ENCODE measurements at places on chromosomes 4 and X.

GRCh38 chrX:40143001-40143400, 45.2 kb upstream of the BCOR start:
- no peak for DNase-seq

DNA sequence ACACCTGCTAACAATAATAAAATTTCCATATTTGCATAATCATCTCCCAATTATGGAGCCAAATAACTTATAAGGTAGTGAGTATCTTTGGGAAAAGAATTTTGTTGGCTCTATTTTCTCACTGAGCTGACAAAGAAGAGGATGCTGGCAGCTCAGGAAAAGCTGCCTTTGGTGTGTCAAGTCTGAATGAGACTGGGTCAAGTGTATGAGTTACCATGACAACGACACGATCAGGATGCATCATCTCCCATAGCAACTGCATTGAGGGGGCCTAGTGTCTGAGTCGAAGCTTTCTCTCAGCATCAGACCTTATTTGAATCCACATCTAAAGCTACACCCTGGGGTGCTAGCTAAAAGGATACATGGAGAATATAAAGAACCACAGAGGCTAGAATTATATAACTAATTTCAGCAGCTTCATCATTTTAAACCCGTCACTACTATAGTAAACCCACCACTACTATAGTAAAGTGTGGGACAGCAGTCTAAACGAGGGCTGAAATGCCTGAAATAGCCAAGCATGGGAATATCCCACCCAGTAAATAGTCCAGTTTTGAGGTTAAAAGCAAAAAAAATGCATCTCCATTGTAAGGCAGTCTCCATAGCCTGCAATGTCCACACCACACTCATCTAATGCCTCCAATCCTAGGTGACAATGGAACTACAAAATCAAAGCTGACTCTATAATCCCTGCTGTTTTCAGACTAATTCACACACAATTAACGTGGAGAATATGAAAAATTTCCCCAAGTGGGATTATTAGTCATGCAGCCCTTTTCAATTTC, 16.0 kb downstream of the GSPT2 start:
- no peak for DNase-seq

DNA sequence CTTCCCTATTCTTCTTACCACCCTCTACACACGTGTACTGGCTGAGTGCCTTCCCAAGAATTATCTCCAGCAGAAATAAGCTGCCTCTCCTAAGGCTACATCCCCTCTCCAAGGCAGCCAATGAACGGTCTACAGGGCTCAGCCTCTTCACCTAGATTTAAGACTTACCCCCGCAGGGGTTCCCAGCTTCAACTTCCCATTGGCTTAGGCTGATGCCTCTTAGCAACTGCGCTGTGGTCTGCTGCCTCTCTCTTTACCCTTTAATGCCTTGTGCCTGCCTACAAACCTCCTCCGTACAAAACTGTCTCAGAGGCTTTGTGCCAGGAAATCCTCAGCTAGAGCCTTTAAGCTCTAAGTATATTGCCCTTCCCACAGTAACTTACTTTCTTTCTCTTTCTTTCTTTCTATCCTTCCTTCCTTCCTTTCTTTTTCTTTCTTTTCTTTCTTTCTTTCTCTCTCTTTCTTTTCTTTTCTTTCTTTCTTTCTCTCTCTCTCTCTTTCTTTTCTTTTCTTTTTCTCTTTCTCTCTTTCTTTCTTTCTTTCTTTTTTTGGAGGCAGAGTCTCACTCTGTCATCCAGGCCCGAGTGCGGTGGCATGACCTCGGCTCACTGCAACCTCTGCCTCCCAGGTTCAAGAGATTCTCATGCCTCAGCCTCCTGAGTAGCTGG, 15.1 kb upstream of the PIGA start:
- no peak for DNase-seq

- DNase-seq: no peak
These were observed 81.8 kb upstream of the NDP start for GRCh38 chrX:44054863-44055601.

GRCh38 chr4:46894826-46895225, 14.2 kb downstream of the COX7B2 start:
- DNase-seq: no peak

DNA sequence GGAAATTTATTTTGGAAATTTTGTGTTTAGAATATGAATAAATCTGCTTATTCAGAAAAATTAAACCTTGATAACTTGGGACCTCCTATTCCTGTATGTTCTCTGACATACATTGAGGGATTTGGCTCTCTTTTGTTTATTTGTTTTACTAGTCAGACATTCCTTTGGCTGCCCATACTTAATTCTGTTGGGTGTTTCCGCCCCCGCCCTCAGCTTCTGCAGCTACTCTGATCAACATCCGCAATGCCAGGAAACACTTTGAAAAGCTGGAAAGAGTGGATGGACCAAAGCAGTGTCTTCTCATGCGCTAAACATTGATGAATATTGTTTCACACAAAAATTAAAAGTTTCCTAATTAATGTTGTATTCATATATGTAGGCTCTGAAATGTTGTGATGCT, 40.5 kb downstream of the RRAGB start:
- no peak for DNase-seq

DNA sequence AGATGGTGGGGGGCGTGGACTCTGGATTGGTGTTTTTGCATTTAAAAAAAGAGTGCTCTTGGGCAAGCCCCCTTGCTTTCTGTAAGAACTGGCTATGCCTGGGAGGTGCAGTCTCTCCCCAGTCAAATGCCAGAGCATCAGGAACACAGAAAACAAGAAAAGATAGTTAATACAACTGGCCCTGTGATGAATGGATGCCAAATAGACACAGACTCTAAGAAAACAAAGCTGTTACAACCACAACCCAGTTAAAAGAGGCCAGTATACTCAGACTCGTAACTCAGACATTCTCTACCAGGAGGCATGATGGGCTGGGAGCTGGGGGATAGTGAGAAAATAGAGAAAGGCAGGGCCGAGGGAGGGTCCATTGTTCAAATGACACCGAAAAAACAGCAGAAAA, 32.5 kb upstream of the C1QTNF7 start:
- DNase-seq: no peak

GRCh38 chrX:126394681-126395080, 157.9 kb downstream of the DCAF12L1 start:
- DNase-seq: no peak

- DNase-seq: no peak
These were observed 21.7 kb downstream of the LETM1 start for GRCh38 chr4:1834047-1834775.

DNA sequence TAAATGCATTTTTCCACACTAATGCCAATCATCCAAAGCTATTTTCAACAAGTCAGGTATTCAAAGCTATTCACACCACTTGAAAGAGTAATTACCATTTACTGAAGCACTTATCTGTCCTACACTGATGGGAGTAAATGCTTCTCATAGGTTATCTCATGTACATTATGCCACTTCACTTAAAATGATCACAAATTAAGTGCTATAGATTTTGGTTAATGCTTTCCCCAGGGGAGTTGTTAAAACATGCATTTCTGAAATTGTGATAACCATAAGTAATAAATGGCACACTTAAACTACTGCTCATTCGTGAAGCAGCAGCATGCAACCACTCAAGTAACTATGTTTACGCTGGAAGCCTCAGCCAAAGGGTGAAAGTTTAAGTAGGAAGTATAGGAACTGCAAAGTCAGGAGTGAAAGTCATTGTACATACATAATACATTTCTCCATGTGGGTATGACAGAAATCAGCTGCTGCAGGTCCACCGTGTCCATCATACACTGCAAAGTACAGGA, 6.6 kb downstream of the PPM1K start:
- DNase-seq: no peak

DNA sequence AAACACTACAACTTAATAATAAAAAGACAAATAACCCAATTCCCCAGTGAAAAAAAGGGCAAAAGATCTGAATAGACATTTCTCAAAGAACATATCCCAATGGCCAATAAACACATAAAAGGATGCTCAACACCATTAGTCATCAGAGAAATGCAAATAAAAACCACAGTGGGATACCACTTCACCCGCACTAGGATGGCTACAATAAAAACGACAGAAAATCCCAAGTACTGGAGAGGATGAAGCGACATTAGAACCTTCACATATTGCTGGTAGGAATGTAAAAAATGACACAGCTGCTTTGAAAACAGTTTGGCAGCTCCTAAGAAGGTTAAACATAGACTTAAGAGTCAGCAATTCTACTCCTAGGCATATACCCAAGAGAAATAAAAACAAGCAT, 140.6 kb upstream of the ARX start:
- no peak for DNase-seq

GRCh38 chr4:83282049-83282535, 2.5 kb downstream of the COQ2 start:
- DNase-seq: no peak

- DNase-seq: no peak
These were observed 66.4 kb downstream of the ARAP2 start for GRCh38 chr4:36177946-36178345.

DNA sequence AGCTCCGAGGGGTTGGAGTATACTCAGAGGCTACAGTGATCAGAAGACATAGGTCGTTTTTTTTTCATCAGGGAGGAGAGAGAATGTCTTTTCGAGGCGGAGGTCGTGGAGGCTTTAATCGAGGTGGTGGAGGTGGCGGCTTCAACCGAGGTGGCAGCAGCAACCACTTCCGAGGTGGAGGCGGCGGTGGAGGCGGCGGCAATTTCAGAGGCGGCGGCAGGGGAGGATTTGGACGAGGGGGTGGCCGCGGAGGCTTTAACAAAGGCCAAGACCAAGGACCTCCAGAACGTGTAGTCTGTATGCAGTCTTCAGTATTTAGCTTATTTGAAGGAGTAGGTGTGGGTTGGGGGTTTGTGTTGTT, 500 bp downstream of the GAR1 start:
- peak; percentile 43 for DNase-seq

- no peak for DNase-seq
These were observed 263.8 kb upstream of the IGFBP7 start for GRCh38 chr4:57373991-57374390.

- DNase-seq: peak; percentile 0
These were observed 109.3 kb downstream of the HMX1 start for GRCh38 chr4:8762356-8762755.

DNA sequence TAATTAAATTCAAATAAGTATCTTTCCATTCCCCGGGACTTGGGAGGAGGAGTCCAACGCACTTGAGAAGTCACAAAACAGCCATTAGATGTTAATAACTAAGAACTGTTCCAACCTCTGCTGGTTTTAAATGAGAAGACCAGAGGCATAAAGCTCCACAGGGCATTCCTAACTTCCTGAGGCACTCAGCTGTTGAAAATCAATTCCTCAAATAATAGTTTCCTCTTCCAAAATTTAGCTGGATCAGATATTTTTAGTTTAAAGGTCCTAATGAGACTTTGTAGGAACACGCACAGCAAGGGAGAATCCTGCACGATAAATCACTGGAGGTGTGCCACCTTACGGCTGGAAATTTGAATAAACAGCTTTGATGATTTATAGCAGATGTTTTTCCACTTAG, 504.3 kb upstream of the ZFP42 start:
- DNase-seq: no peak

Measured in T-helper 1 cell (primary cell).